Activated T-cell treated with anti-CD3 and anti-CD28 coated beads, Interleukin-2, amount 50 U/mL, for 1 hour (primary cell): ENCODE measurements at places on chromosomes 6 and 20.

DNA sequence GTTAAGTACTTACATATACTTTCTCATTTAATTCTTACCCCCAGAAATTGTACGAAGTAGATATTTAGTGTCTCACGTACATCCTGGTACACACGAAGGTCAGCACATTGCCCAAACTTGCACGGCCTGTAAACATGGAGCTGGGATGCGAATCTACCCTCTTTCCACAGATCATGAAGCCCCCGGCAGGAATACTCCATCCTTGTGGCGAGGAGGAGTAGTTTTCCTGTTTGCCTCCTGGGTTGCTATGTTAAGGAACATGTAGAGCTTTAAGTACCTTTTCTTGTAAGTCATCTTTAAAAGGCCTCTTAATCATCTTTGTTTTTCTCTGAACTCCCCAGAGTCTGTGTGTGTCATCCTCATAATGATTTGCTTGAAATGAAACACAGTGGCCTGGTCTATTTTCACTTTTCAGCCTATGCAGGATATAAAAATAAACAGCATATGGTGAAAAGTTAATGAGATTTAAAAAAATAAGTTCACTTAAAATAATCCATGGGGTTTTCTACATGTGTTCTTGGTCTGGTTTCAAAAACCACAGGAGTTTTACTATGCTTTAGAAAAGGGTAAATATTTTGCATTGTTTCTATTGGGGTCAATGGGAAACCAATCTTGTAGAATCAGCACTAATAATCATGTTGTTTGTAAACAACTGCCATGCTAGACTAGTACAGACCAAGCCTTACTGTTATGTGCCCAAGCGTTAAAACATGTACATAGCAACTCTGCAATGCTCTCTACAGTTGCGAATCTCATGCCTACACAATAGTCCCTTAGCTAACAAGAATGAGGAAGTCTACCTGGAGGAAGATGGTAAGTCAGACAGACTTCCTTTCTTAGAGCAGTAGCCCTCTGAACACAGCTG, 9.3 kb upstream of the ARID1B start:
- no peak for DNase-seq

- peak; percentile 49 for DNase-seq
Observed at GRCh38 chr6:27693766-27694546, 218.2 kb downstream of the OR2B2 start.

GRCh38 chr6:106747139-106747538, 117.8 kb downstream of the QRSL1 start:
- no peak for DNase-seq

DNA sequence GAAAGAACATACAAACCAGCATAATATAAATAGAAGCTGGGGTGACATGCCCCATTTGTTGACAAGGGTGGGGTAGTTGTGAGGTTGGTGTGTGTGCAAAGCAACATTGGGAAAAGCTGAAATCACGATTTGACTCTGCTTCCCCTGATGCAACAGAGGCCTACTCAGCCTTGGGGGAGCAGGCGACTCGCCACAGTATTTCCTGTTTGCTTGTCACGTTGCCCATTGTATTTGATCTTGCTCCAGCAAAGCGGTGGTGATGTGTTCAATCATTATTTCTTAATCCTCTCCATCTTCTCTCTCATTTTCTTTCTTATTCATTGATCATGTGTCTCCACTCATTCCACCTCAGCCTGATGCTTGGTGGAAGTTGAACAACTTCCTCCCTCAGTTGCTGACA, 165.8 kb upstream of the CITED2 start:
- peak; percentile 39 for DNase-seq

GRCh38 chr20:1327241-1327653, 1.7 kb downstream of the SDCBP2 start:
- DNase-seq = peak; percentile 20

DNA sequence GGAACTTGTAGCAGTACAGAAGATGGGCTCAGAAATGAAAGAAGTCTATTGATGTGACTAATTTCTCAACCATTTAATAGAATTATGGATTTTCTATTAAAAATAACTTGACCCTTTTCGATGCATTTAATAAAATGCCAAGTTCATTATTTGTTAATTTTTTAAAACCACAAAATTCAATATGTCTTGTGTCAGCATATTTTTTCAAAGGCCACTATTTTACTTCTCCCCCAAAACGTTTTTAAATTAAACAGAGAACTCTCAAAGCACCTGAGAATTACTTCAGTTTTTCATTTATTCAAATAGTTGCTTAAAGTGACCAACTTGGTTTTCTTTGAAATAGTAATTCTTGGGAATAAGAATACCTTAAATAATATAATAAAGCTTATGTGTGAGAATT, 8.6 kb downstream of the TOP1 start:
- DNase-seq = no peak

- DNase-seq = no peak
Observed at GRCh38 chr6:136067731-136068341, 182.3 kb downstream of the MTFR2 start.

- DNase-seq = no peak
Observed at GRCh38 chr20:47318027-47318585, 38.4 kb downstream of the ZMYND8 start.

DNA sequence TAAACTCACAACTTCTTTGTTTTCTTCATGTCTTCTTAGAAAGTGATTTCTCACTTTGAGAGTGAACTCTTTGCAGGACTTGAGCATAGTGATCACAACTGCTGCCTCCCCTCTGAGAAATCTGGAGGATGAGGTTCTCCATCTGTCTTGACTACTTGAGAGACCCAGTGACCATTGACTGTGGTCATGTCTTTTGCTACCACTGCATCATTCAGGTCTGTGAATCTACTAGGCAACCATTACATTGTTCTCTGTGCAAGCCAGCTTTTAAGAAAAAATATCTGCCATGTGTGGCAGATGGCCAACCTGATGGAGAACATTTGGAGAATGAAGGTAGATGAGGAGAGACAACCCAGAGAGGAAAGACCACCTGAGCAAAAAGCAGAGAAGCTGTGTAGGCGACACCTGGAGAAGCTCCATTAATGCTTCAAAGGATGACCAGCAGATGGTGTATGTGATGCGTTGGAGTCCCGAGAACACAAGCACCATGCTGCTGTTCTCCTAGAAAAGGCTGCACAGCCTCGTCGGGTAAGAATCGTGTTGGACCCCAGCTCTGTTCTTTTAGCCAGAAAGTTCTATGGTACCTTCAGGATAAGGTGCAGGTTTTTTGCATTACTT, 25.1 kb upstream of the TRIM26 start:
- no peak for DNase-seq

DNA sequence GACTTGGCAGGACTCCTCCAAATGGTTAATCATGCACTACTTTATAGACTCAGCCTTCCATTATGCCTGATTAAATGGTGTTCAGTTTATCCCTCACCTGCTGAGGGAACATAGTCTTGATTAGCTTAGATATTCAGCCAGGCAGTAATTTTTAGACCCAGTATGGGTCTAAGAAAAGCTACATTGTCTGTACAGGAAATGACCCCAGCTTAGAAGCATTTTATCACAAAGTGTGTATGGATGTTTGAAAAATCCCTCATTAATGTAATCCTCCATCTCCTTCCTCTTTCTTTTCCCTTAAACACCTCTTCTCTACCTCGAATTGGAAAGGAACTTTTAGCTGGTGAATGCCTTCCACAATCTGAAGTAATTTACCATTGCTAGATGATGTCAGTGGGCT, 252.2 kb upstream of the BMP2 start:
- no peak for DNase-seq

DNA sequence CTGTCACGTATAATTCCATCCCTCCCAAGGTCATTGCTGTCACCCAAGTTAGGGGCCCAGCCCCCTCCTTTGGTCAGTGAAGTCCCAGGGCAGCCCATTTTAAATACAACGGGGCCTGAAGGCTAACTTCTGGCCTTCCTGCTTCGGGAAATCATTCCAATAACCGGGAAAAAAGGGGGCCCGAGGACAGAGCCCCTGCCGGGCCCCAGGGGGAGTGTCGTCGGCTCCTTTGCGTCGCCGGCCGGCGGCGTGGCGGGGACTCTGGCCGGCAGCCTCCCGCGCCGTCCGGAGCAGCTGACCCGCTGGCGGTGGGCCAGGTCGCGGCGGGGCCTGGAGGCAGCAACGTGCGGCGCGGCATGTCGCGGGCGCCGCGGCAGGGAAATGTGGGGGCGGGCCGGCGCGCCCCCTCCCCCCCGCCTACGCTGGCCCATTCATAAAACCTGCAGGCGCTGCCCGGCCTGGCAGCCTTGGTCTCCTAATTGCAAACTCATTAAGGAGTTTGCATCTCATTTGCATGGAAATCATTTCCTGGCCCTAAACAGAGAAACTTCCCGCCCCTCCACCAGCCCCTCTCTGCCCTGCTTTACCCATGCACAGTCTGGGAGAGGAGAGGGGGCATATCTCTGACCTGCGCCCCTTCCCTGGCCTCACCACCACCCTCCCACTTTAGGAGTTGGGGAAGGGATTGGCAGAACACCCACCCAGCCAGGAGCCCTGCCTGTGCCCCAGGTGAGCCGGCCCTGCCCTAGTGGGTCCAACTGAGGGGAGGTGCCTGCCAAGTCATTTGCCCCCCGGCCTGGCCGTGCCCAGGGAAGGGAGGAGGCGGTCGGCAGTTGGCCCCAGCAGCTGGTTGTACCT, 50.7 kb downstream of the MRPL14 start:
- no peak for DNase-seq
